ENCODE measurements at places on chromosomes 11 and 22.

- no peak for DNase-seq
Measured at GRCh38 chr22:43292630-43293018, 50.5 kb downstream of the SCUBE1 start.

DNA sequence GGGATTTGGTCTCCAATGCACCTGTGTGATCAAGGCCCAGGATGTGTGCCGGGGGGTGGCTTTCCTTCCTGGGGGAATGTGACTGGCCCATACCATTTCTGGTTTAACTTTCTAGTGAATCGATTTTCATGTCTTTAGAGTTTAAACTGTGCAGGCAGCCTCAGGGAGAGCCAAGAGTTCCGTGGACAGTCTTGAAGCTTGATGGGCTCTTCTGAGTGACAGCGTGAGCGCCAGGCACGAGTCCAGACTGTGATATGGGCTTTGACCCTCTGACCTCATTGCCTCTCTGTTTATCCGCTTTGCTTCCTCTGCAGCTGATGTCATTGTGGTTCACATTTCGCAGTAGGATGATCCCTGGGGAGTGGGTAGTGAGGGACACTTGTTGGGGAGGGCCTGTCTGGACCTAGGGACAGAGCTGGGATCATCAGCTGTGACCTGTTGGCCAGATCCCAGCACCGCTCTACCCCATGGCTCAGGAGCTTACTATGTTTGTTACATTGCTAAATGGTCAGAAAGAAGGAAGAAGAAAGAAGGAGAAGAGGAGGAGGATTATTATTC, 80.6 kb upstream of the CLDN5 start:
- DNase-seq, result no peak

GRCh38 chr11:82105331-82105998, 628.2 kb downstream of the FAM181B start:
- DNase-seq, result no peak

GRCh38 chr11:120929664-120930154, 94.2 kb upstream of the TBCEL start:
- DNase-seq, result peak; percentile 58

GRCh38 chr11:78318321-78319114, 99.1 kb downstream of the GAB2 start:
- no peak for DNase-seq

DNA sequence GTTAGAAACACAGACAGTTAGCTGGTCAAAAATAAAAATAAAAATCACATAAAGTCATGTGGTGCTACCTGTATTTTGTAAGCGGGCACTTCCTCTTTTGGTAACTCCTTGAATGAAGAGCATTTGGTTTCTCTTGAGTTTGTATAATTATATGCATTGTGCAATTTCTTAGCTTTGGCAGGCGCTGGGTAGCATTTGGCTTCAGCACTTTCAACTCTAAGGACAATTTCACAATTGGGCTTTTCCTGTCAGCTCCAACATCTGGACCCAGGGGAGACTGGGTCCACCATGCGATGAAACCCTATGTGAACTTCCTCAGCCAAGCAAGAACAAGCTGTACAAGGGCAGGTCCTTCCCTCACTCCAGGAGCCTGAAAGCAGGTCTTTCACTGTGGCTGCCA, 169.1 kb downstream of the RRAS2 start:
- DNase-seq, result no peak

- no peak for DNase-seq
Measured at GRCh38 chr11:69465236-69466000, 16.0 kb upstream of the LINC01488 start.

- no peak for DNase-seq
Measured at GRCh38 chr11:73787051-73787642, 527 bp upstream of the MRPL48 start.

- no peak for DNase-seq
Measured at GRCh38 chr11:35617687-35618496, at the start of gene FJX1. Gene FJX1, plus strand, starts transcription at chr11:35618460. Its CDS starts 177 bp downstream, at chr11:35618637.

GRCh38 chr11:75028724-75029123, 40.0 kb downstream of the NEU3 start:
- no peak for DNase-seq

DNA sequence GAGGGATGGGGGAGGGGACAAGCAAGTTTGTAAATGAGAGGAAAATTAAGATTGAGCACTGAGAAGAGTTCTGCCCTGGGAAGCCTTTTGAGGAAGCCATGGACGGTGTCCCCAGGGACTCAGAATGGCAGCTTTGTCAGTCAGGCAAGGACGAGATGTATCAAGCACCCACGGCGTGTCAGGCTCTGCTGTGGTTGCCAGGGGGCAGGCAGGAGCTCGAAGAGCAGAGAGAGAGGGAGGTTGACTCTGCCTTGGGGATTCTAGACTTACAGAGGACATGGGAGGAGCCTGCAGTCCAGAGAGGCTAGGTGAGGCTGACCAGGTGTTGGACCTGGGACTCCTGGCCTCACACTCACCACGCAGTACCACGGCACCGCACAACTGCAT, 29.1 kb upstream of the SYT7 start:
- no peak for DNase-seq

DNA sequence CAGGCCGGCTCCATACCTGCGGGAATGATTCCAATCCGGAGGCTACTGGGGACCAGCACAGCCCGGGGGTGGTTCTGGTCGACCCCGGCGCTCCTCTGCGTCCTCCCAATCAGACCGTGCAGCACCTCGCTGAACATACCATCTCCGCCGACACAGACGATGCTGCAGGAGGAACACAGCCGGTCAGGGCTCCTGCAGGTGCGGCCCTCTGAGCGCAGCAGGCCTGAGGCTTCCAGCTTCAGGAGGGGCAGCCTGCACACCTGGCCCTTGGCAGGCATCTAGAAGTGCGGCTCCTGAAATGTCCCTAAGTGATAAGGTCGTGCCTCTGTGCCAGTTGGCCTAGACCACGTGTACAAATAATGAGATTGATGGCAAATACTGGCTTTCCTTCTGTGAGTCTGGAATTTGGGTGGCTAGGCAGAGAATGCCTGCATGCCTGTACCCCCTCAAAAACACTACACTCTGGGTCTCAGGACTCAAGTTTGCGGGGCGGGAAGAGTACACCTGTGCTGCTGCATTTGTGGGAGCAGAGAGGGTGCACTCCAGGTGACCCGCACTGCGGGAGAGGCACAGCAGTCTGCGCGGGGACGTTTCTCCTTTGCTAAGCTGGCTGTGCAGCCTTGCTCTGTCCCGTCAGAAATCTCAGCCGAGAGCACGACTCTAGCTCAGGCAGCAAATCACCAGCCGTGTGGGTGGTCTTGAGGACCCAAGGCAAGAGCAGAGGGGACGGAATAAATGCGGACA, 30.1 kb downstream of the CERK start:
- DNase-seq, result no peak

- DNase-seq, result no peak
Measured at GRCh38 chr22:40367342-40367741, 3.1 kb upstream of the SGSM3 start.

- no peak for DNase-seq
Measured at GRCh38 chr11:110828086-110828485, 115.8 kb upstream of the ARHGAP20 start.

- DNase-seq, result no peak
Measured at GRCh38 chr11:64722141-64723065, 594 bp downstream of the NRXN2 start.

- DNase-seq, result no peak
Measured at GRCh38 chr22:24685531-24686190, 82.7 kb downstream of the GGT1 start.

DNA sequence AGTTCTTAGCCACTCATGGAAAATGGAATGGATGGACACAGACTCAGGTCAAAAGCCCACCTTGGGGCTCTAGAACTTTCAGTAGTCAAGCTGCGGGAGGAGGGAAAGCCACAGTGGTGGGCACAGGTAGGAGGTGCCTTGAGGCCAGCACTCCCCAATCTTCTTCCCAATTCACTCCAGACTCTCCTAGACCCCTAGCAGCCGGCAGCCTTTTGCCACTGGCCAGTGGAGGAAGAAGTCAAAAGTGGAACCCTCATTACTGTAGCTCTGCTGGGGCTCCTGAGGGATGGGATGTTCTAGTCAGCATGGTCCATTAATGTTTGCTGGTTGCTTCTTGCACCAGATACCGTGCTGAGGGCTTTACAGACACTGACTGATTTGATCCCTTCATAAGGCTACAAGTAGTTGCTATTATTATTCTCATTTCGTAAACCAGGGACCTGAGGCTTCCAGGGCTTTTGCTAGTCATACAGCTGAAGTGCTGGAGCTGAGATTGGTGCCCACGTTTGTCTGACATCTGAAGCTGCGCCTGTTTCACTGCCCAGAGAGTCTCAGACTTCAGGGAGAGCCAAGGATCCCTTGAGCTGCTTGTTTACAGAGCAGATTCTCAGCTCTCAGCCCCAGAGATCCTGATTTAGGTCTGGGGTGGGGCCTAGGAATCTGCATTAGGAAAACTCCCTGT, 1.1 kb downstream of the UCP3 start:
- DNase-seq, result no peak

DNA sequence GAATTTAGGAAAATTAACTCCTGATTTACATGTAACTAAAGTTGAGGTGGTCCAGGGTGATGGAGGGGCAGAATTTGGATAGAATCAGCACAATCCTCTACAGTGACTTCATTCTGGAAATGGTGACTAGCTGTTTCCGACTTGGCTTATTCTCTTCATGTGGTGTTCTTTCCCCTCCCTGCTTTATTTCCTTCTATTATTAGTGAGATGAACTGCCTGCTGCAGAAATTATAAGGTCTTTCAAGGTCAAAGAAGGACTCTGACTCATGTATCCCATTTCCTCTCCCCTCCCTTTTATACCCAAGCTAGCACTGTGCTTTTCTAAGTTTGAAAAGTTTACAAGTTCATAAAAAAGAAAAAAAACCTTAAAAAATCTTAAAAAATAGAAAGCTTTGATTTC, 12.2 kb upstream of the MRPL17 start:
- DNase-seq, result no peak

- no peak for DNase-seq
Measured at GRCh38 chr11:122353561-122353960, 237.5 kb upstream of the BLID start.

Data from activated CD4-positive, CD25-positive, alpha-beta regulatory T cell treated with anti-CD3 and anti-CD28 coated beads, Interleukin-2, amount 50 U/mL, for 72 hours (primary cell).